ENCODE measurements at places on chromosomes 13 and 19. TPM values are rescaled to one million over a fixed set of nuclear protein-coding genes. Genes with fewer than 3 reads are reported as not detected.

The THAP8 gene
- 1.6 TPM for total RNA-seq

The TEX30 gene
- 48.4 TPM for total RNA-seq

The PBX4 gene
- 0.96 TPM for total RNA-seq

The SHISA2 gene
- total RNA-seq, result 51.0 TPM

DNA sequence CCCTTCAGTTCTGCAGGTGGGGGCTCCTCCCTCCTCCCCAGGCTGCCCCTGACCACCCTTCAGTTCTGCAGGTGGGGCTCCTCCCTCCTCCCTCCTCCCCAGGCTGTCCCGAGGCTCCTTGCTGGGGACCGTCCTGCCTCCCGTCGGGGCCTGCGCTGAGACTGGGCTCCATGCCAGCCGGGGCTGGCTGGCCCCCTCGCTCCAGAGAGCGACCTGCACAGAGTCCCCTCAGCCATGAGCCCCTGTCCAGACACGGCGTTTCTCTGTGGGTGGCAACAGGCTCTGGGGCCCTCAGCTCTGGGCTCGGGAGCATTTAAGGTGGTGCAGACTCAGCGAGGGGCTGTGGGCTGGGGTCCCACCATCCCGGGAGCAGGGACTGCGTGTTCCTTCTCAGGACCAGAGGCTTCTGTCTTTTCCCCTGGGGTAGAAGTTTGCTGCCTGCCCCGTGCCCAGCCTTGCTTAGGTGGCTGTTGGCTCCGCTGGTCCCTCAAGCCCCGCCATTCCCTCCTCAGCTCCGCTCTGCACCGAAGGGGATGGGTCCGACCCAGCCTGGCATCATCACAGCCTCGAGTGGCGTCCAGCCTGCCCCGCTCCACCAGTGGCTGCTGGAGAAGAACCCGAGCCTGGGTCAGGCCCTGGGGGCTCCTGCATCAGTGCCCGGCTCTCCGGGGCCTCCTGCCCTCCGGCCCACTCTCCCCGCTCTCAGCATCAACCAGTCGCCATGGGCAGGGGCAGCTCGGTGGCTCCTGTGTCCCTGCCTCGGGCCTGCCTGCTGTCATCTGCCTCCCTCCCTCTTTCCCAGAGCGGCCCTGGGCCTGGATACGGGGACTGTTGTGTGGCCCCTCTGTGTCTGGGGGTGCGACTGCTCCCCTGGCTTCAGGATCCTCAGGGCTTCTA is 27.6 kb downstream of the CSNK1G2 start:
- no peak for DNase-seq

- peak; percentile 68 for DNase-seq
Observed at GRCh38 chr19:40605216-40605971, 4.2 kb downstream of the LTBP4 start.

DNA sequence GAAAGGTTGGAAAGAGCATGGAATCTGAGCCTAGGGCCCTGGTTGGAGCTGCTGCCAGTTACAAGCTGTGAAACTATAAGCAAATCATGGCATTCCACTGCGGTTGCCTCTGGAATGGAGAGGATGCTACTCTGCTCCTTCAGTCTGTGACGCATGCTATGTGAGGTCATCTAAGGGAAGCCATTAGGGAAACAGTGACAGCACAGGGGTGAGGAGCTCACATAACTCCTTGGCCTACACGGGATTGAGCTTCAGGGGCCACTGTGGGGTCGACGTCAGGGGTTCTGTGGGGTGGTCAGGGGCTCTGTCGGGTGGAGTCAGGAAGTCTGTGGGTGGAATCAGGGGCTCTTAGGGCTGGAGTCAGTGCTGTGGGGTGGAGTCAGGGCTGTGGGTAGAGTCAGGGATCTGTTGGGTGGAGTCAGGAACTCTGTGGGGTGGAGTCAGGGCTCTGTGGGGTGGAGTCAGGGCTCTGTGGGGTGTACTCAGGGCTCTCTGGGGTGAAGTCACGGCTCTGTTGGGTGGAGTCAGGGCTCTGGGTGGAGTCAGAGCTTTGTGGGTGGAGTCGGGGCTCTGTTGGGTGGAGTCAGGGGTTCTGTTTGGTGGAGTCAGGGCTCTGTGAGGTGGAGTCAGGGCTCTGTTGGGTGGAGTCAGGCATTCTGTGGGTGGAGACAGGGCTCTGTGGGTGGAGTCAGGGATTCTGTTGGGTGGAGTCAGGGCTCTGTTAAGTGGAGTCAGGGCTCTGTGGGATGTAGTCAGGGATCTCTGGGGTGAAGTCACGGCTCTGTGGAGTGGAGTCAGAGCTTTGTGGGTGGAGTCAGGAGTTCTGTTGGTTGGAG is 35.8 kb upstream of the MEDAG start:
- DNase-seq, result peak; percentile 71
